Activated CD4-positive, alpha-beta T cell treated with anti-CD3 and anti-CD28 coated beads, Interleukin-2, amount 50 U/mL, for 24 hours (primary cell): ENCODE measurements at places on chromosomes 16 and 17.

GRCh38 chr17:74432766-74433391 is 991 bp downstream of the GPRC5C start:
- no peak for DNase-seq

GRCh38 chr17:31907342-31907962 is 5.9 kb upstream of the UTP6 start:
- no peak for DNase-seq

DNA sequence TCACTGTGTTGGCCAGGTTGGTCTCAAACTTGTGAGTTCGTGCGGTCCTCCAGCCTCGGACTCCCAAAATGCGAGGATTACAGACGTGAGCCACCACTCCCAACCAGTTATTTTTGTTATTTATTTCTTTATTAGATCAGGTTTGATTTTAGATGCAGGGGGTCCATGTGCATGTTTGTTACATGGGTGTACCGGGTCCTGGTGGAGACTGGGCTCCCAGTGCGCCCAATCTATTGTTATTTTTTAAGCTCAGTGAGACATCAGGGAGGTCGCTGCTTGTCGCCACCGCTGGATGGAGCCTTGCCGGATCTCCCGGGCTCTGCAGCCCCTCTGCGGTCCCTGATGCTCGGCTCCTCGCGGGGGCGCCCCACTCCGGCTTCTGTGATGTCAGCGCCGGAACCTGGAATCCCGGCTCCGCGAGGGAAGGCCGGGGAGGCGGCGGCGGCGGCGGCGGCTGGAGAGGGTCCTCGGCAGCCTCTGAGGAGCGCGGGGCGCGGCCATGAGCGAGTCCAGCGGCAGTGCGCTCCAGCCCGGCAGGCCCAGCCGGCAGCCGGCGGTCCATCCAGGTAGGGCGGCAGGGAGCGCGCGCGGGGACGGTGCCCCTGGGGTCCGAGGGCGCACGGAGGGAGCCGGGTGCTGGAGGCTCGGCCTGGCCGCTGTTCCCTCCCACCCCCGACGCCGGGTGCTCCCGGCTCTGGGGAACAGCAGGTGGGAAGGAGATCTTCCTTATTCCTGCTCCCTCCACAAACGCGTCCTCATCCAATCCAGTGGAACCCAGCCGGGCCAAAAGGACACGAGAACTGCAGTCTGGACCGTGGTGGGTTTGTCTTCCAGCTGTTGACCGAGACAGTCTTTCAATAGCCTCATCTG is at the start of gene TMC7:
Gene TMC7, plus strand, starts transcription at position 370 of the 870 bp plus-strand sequence. Its CDS starts 130 bp downstream, at position 500.
- peak; percentile 4 for DNase-seq

GRCh38 chr17:29664743-29665480 is 42.2 kb upstream of the CORO6 start:
- no peak for DNase-seq

GRCh38 chr17:15334266-15334665 is 7.1 kb downstream of the TEKT3 start:
- DNase-seq, result no peak

DNA sequence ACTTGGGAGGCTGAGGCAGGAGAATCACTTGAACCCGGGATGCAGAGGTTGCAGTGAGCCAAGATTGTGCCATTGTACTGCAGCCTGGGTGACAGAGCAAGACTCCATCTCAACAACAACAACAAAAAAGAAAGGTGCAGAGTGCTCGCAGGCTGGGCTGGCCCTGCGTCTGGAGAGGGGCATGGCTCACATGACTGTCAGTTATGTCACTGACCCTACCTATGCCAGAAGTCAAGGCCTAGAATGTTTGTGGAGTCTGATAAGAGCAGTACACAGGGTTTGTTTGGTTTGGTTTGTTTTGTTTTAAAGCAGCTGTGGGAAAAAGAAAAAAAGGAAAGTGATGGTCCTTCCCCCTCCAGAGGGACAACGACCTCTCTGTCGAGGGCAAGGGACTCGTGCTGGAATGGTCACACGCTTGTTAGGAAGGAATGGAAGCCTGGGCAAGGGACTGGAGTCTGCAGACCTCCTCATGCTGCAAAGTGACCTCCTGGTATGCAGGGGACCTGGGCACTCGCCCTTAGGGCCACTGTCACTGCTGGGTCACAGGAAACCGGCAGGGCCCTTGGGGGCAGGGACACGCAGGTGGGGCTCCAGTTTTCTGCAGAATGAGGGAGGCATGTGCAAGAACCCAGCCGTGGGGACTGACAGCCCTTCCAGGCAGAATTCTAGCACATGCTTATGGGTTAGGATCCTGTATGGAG is 10.1 kb upstream of the OSGIN1 start:
- DNase-seq, result no peak

DNA sequence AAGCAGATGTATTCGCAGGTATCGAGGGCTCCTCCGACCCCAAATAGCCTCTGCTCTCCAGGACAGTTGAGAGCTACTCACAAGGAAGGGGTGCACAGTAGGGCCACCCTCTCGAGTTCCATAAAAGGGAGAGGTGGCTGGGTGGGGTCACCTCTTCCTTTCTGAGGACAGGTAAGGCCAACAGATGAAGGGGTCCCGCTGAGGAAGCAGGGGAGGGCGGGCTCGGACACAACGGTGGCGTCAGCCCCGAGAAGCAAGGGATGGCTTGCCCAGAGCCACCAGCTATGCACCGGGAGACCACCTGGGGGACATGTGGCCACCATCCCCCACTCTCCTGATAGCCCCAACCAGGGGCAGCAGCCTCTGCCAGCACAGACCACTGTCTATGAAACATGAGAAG is 15.1 kb upstream of the CYTH1 start:
- no peak for DNase-seq

- no peak for DNase-seq
These were observed 362.5 kb downstream of the CA10 start for GRCh38 chr17:51796026-51796425.

DNA sequence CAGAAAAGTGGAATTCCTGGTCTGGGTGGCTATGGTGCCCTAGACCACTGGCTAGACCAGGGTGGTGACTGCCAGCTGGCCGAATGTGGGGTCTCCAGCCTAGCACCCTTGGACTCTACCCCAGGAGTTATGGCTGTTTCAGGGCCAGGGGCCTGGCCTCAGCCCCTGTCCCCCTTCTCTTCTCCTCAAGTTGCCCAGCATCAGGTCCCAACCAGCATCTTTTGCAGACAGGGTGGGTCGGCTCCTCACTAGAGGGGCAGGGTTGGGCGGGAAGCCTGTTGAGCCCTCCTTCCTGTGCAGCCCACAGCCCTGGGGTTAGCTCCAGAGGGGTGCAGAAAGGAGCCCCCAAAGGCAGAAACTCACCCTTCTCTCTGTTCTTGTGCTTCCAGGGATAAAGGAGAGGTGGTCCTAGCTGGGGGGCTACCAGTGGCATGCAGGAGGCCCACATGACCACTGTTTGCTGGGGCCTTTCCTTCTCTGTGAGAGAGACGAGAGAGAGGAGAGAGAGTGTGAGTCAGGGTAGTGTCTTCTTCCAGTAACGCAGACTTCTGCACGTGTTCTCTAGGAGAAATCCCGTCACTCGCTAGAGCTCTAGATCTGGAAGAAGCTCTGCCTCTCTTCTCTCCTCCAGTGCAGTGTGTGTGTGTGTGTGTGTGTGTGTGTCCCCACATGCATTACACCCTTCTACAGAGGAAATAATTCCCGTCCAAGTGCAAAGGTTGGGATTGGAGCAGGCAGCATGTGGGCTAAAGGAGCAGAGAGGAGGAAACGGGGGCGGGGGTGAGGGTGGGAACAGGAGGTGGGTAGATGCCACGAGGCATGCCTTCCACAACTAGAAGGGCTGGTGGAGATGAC is 209.4 kb downstream of the SEC14L1 start:
- DNase-seq, result no peak

DNA sequence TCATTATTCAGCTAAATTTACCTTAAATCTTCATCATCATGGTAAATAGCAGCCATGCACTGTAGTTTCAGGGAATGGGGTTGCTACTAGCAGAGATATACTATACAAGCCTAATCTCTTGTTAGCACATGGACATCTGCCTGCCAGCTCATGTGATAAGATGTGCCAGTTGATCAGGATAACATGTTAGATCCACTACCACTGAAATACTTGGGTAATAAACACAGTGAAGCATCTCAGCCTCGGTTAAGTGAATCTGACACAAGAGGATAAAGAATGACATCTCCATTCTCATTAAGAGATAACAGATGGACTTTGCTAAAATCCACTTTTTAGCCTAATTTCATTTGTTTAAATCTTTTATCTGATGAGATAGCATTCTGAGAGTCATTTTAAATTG is 256.1 kb downstream of the CDH8 start:
- no peak for DNase-seq

GRCh38 chr17:2302778-2303203 is 794 bp downstream of the SMG6 start:
- DNase-seq, result no peak

DNA sequence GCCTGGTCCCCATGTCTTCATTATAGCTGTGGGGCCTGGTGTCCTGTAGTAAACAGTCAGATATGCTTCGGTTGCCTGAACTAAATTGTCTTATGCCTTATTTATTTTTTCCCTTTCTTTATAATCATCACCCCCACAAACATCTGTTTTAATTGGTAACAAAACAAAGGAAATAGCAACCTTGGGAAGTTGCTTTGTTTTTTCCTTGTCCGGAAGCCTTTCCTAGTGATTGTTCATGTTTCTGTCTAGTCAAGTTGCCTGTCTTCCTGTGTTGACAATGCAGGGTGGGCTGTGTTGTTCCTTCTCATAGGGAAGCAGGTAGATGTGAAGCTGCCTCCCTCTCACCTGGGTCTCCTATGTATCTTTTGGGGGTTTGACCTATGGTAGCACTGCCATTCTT is 16.7 kb downstream of the PGS1 start:
- DNase-seq, result no peak

GRCh38 chr16:84351630-84352029 is 16.7 kb upstream of the ATP2C2 start:
- DNase-seq, result no peak

GRCh38 chr16:84741340-84741830 is 41.6 kb downstream of the USP10 start:
- DNase-seq, result no peak

GRCh38 chr16:72952811-72953271 is 95.1 kb downstream of the ZFHX3 start:
- no peak for DNase-seq

- DNase-seq, result no peak
These were observed 9.7 kb downstream of the ETV4 start for GRCh38 chr17:43536236-43536992.

DNA sequence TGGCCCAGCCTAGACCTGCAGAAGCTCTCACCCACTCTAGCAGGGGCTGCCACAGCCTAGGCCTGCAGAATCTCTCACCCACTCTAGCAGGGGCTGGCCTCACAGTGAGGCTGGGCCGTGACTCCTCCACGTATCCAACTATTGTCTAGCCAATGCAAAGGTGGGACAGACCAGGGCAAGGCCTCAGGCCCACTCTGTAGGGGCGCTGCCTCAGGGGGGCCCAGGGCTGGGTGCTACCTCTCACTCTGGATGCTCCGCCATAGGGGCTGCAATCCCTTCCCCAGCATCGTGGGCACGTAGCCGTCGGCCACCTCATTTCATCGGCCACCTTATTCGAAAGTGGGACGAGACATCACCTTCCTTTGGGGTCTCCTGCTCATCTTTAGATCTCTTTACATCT is 51.7 kb downstream of the RPH3AL start:
- no peak for DNase-seq

GRCh38 chr16:62224646-62225209 is 188.5 kb upstream of the CDH8 start:
- no peak for DNase-seq

- peak; percentile 64 for DNase-seq
These were observed 141.0 kb upstream of the KCNJ18 start for GRCh38 chr17:21551081-21551881.

DNA sequence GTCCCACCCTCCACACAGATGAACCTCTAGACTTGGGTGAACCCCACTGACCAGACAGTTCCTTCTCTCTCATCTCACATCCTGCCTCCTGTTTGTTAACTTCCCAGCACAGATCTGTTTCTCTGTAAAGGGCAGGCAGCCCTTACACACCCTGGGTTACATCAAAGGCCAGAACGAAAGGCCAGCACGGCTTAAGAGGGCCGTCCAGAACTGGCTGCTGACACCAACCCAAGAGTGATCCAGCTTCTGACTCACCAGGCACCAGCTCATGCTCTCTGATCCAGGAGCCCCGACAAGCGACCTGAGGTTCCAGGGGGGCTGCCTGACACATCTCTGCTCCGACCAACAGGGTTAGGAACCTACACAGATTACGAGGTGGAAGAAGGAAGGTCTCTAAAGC is 86.9 kb downstream of the MRM3 start:
- DNase-seq, result no peak

GRCh38 chr17:69030169-69030568 is 30.6 kb downstream of the ABCA9 start:
- DNase-seq, result no peak

GRCh38 chr17:28537219-28537610 is 15.2 kb downstream of the UNC119 start:
- DNase-seq, result no peak

DNA sequence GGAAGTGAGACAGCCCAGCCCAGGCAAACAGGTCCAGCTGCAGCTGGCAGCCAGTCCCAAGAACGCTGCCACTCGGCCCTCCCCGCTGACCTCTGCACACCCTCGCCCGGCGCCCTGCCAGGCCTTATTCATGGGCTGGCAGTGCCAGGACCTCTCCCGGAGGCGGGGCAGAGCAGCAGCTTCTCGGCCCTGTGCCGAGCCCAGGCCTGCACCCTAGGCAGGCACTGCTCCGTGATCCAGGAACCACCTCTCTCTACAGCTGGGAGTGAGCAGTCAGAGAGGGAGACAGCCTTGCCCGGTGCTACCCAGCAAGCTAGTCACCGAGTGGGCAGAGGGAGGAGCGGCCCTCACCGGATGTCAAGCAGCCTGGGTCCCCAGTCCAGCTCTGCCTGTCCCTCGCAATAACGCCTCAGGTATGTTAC is 79.9 kb upstream of the CBX4 start:
- DNase-seq, result no peak

GRCh38 chr16:49617016-49617629 is 238.8 kb downstream of the ZNF423 start:
- DNase-seq, result no peak

DNA sequence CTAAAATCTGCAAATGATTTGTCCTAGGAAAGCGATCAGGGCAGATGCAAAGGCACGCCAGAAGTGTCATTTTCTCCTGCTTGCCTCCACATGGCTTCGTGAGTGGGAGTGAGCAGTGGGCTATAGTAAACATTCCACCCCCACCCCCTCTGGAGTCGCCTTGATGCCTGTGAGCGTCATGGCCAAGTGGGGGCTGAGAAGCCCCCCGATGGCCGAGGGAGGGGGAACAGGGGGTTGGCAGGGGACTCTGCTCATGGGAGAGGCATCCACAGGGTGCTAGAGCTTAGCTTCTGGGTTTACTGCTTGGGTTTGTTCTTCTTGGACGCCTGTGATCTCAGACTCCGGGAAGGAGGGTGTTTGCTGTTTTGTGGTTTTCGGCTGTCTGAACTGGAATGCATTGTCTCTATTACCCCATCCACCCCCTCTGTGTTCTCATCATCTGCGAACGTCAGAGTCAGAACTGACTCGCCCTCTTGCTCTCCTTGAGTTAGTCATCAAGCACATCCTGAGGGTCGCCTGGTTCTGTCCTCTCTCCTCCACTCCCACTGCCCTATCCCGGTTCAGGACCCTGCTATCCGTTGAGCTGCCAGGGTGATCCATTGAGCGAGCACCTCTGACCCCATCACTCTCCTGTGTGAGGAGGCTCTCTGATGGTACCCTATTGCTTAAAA is 15.4 kb downstream of the TNS4 start:
- peak; percentile 27 for DNase-seq
